ENCODE measurements at places on chromosomes 2 and 18.
A peak's percentile ranks its signal among the peaks of the same experiment; 100 is the strongest.

- DNase-seq: no peak
Measured at GRCh38 chr2:100981011-100981410, 21.1 kb upstream of the RPL31 start.

DNA sequence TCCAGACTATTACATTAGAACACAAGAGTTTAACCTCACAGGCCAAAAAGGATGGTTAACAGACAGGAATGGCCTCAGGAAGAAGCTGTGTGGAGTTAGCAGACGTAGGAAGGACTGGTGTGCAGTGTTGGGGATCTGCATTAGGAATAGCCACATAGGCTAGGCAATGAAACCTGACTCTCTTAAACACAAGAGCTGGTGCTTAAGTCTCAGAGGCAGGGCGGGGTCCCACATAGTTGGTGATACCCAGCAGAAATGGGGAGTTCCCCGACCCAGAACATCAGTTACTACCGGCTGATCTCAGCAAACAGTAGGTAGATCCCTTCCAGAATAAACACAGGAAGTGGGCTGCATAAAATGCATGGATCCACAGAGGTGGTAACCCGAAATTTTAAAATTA is 64.1 kb downstream of the CCDC93 start:
- no peak for DNase-seq

GRCh38 chr2:73593680-73594079 is 48.5 kb downstream of the NAT8 start:
- DNase-seq: no peak

- DNase-seq: no peak
Measured at GRCh38 chr2:54350426-54350825, 94.4 kb upstream of the TSPYL6 start.

DNA sequence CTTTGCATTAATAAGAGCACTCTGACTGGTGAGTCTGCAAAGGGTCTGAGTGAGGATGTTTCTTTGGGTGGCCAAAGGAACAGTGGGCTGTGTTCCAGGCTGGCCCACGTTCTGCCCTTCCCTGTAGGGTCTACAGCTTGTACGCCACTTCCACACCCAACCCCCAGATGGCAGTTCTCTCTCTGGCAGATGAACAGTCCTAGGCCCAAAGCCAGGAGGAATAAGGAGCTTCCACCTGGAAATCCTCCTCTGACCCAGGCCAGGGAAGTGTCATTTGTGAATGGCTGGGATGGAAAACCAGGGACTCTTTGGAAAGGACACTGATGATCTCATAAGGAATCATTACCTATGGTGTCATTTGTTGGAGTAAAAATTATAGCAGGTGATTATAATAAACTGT is 6.6 kb downstream of the OTOF start:
- no peak for DNase-seq

DNA sequence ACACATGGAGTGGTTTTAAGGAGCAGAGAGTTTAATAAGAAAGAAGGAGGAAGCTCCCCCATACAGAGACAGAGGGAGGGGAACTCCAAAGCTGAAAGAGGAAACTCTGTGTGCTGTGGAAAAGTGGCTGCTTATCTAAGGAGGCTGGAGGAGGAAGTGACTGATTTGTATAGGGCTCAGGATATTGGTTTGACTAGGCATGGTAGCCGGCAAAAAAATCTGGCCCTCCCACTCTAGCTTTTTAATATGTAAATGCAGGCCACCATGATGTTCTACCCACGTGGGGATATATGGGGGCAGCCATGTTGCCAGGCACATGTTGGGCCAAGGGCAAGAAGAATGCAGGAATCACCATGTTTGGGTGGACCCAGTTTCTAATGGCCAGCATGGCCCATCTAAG is 64.3 kb downstream of the HNMT start:
- DNase-seq: no peak

GRCh38 chr2:74439803-74440377 is 1.8 kb downstream of the RTKN start:
- no peak for DNase-seq

GRCh38 chr2:216888081-216888480 is 28.2 kb upstream of the TNP1 start:
- DNase-seq: no peak

GRCh38 chr2:98757904-98758421 is 27.0 kb upstream of the MGAT4A start:
- DNase-seq: peak; percentile 42

DNA sequence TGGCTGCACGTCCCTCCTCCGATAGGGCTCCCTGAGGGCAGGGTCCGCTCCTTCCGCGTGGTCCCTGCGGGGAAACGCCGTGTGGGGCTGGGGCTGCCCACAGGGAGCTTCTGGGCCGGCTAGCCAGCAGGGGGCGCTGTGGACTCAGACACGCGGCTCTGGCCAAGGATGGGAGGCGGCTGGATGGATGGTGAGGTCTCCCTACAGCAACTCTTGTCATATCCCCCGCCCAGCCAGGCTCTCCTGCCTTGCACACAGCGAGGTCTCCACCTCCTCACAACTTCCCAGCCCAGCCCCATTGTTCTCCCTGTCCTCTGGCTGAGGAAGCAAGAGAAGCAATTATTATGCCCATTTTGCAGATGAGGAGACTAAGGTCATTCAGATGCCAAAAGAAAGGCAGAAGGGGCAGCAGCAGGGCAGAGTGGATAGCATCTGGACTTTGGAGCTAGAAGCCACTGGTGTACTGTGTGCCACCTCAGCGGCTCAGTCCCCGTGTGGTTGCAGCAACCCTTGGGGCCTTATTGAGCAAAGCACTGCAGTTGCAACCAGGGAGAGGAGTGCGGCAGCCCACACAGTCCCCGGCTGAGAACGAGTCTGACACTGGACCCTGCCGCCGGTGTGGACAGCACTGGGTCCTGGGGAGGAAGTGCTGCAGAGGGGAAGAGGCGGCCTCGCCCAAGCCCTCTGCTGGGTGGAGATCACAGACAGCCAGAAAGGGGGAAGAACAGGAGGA is 99.0 kb downstream of the ZFP36L2 start:
- peak; percentile 81 for DNase-seq

- no peak for DNase-seq
Measured at GRCh38 chr18:65436430-65436829, 314.4 kb upstream of the CDH7 start.

DNA sequence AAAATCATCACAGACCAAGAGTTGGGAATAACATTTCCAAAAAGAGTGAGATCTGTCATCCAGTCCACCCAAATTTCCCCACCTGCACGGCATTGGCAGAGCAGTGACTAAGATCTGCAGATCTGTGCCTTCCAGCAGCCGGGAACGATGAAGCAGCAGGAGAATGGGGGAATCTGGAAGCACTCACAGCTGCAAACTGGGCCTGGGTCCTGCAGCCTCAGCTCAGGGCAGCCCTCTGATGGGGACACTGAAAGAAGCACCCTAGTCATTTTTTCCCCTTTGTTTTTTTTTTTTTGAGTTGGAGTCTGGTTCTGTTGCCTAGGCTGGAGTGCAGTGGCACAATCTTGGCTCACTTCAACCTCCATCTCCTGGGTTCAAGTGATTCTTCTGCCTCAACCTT is 4.4 kb upstream of the SAG start:
- DNase-seq: no peak

DNA sequence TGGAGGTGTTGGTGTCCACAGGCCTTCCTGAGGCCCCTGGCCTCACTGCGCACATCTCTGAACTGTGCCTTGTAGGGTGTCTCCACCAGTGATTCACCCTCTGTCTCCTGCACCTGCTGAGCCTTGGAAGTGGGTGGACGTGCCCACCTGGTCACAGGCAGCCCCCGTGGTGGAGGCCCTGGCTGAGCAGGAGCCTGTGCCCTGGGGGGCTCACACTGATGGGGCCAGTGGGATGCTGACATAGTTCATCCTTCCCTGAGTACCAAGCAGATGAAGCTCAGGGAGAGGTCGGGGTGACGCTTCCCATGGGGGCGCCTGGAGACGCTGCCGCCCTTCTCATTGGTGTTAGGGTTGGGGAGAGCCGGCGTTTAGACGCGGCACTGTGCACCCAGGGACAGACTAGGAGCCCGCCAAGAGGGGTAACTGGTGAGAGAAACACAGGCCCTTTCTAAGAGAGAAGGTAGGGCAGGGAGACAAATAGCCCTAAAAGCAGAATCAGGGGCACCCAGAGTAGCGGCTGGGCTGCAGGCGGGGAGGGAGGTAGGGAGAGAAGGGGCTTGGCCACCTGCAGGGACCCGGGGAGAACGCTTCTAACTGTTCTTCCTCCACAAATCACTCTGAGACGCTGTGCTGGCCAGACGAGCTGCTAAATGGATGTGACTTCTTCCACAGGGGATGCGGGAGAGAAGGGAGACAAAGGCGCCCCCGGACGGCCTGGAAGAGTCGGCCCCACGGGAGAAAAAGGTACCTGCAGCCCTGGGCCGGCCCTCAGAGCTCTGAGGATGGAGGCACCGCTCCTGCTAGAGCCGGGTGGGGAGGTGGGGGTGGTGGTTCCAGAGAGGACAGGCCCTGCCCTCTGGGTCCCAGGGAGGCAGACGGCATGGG is 18.0 kb downstream of the COLEC11 start:
- peak; percentile 5 for DNase-seq

- no peak for DNase-seq
Measured at GRCh38 chr18:58009166-58009565, 34.9 kb upstream of the NEDD4L start.

GRCh38 chr2:159262226-159262625 is 24.3 kb downstream of the WDSUB1 start:
- DNase-seq: no peak
